ENCODE measurements at places on chromosomes 16 and 17. TPM values are rescaled to one million over a fixed set of nuclear protein-coding genes. Genes with fewer than 3 reads are reported as not detected.

The PPP1R27 gene
- not detected for total RNA-seq

The COIL gene
- total RNA-seq = 15.1 TPM

The MT1X gene
- total RNA-seq = 148 TPM

The CRLF3 gene
- total RNA-seq = 25.7 TPM

The GPR179 gene
- not detected for total RNA-seq

The CYTH1 gene
- total RNA-seq = 14.0 TPM

The TSPAN10 gene
- total RNA-seq = 1.4 TPM

The NME1 gene
- 418 TPM for total RNA-seq

The NKD1 gene
- 0.37 TPM for total RNA-seq

The FBXO47 gene
- total RNA-seq = not detected

The RNF227 gene
- total RNA-seq = 0.90 TPM

The BPTF gene
- total RNA-seq = 19.5 TPM

The SLC7A5 gene
- total RNA-seq = 112 TPM

The MPO gene
- total RNA-seq = not detected

The RGS9 gene
- total RNA-seq = 2.2 TPM

The TNFRSF17 gene
- total RNA-seq = not detected

The CYGB gene
- 0.37 TPM for total RNA-seq

The MSLN gene
- total RNA-seq = not detected

The GUCY2D gene
- not detected for total RNA-seq

The AP1G1 gene
- 53.4 TPM for total RNA-seq

The CDIP1 gene
- total RNA-seq = 14.1 TPM

The LUC7L gene
- 73.3 TPM for total RNA-seq

The SEZ6L2 gene
- total RNA-seq = 1.5 TPM

The ALOX15B gene
- not detected for total RNA-seq

The C17orf75 gene
- total RNA-seq = 24.3 TPM

The IRF8 gene
- not detected for total RNA-seq

All from HT1080 (cell line).